ENCODE measurements at places on chromosomes 16 and 17.
A peak's percentile ranks its signal among the peaks of the same experiment; 100 is the strongest.

GRCh38 chr17:51739245-51739886 is 419.1 kb downstream of the CA10 start:
- DNase-seq = no peak

- DNase-seq = peak; percentile 75
Observed at GRCh38 chr17:17812211-17813054, 24.4 kb downstream of the SREBF1 start.

- no peak for DNase-seq
Observed at GRCh38 chr16:66841366-66841765, 2.8 kb upstream of the CA7 start.

DNA sequence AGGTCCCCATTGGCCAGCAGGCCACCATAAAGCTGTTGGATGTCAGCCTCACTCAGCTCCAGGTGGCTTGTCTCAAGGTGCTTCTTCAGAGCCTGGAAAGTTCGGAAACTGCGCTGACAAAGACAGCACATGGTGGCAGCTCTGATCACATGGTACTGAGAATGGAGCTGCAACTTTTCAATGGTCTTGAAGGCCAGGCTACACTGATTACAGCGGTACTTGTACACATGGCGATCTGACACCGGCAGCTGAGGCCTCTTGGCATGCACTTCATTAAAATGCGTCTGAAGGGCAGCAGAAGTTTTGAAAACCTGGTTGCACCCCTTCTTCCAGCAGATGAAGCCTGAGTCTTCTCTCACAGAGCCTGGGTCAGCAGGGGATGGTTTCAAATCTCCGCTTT is 249.7 kb downstream of the ZFHX3 start:
- no peak for DNase-seq

DNA sequence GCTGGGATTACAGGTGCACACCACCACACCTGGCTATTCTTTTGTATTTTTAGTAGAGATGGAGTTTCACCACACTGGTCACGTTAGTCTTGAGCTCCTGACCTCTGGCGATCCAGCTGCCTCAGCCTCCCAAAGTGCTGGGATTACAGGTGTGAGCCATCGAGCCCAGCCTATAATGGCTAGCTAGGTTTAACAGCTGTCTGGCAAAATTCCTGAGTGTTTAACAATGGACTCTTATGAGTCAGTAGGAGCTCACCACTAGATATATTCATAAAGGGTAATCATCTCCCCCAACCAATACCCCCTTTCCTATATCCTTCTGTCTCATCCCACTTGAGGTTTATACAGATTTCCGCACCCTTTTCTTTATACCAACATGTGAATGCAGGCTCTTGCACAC is 91.5 kb upstream of the CDH13 start:
- DNase-seq = no peak

DNA sequence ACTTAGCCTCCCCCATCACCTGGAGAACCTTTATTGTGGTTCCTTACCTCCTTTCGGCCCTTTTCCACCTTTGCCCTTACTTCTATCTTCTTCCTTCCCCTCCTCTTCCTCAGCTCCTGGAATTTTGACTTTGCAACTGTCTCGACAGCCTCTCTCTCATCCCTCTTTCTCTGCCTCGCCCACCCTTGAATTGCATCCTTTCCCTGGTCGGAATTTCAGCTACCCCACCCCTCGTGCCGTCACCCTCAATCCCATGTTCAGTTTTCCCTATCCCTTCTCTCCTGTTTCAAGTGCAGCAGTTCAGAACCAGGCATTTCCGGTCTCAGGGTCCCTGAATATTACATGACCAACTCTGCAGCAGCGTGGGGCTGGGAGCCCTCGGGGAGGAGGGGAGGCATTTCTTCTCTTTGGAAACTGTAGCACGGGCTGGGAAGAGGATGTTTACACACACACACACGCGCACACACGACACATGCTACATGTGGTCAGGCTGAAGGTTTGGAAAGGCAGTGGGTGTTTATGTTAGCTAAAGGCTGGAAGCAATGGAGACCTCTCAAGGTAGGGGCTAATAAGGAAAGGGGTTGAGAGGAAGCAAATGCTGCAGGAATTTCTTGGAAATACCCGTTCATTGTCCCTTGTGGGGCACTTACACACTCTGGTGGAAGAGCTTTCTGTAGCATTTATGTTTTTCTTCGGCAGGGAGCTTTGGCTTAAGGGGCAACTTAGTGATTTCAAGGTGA is 971 bp downstream of the MINK1 start:
- no peak for DNase-seq

GRCh38 chr17:34384822-34385605 is 22.0 kb upstream of the CCL1 start:
- no peak for DNase-seq

GRCh38 chr16:24568392-24568791 is 29.0 kb downstream of the RBBP6 start:
- DNase-seq = no peak

GRCh38 chr17:74592087-74592990 is at the start of gene CD300LD:
Gene CD300LD, minus strand, starts transcription at chr17:74592283. Its CDS starts 81 bp downstream, at chr17:74592202.
- no peak for DNase-seq

DNA sequence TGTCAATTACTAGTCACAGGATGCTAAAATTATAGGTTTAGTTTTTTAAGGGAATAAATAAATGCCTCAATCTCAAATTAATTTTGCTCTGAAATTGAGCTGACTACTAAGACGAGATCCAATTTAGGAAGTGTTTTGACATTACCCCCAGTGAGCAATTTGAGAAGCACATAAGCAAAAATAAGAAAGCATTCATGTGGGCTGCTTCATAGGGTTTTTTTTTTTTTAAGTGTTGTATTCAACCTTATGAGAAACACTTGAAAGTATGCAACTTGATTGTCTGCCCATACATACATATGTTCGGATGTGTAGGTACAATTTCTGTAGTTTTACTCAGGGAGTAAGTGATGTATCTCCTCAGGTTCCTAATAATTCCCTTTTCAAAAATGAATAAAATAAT is 77.6 kb downstream of the PRKCA start:
- DNase-seq = no peak

DNA sequence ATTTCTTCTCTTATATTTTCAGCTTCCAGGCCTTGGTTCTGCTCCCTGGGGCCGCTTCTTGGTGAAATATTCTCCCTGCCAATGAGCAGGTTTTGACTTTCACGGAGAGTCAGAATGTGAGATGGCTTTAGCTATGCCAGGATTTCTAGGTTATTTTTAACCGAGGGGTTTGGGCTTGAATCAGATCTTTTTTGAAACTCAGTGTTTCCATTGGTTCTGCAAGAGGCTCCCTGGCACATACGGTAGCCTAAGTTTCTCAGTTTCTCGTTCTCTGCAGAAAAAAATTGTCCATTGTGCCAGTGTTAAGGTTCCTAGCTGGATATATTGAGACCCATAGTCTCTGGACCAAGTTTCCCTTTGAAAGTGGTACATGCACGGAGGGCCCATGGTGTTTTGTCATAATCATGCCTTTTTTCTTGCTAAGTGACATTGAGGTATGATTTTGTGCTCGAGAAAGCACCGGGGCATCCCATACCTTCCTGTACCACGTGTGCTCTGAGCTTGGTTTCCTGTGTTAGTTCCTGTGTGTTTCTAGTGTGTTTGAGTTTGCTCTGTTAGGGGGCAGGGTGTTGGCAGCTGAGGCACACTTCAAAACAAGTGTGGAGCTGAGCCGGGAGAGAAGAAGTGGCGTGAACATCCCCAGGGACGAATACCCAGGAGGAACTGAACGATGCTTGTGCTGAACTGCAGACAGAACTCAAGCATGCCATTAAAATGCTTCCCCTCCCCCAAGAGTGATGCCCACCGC is 127.2 kb downstream of the HS3ST3B1 start:
- no peak for DNase-seq

DNA sequence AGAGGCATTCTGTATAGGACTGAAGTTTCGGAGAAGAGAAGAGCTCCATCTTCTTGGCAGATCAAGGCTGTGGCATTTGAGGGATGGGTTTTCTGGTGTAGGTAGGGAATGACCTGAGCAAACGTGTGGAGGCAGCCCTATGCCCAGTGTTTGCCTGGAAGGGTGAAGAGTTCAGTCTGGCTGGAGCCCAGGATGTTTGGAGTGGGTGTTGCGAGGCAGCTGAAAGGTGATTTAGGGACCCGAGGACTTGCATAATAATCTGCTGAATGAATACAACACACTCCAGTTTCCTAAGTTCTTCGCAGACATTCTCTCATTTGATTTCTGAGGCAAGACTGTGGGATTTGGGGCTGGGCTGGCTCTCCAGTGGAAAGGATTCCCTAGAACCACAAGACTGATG is 186.2 kb downstream of the CYLD start:
- DNase-seq = no peak

DNA sequence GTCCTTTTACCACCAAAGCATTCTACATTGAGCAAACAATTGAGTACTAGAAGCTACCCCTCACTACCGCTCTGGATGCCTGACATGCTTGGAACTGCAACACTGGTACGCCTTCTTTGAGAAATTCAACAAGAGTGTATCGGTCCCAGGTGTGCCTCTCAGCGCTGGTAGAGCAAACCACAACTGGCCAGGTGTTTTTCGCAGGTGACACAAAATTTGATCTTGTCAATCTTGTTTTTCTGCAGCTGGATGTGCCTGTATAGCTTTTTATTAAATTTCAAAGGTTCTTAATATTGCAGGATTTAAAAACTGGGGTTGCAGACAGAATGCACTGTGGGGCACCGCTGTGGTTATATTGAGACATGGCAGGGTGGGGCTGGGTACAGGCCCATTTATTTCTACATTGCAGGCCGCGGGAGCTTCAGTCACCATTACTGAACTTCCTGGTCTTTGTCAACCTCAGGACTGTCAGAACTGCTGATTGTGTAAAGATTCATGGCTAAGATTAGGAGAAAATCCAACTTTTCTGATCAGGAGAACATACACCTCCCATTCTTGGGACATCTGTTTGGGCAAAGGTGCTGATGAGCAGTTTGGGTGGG is 4.5 kb upstream of the SNX20 start:
- DNase-seq = no peak

DNA sequence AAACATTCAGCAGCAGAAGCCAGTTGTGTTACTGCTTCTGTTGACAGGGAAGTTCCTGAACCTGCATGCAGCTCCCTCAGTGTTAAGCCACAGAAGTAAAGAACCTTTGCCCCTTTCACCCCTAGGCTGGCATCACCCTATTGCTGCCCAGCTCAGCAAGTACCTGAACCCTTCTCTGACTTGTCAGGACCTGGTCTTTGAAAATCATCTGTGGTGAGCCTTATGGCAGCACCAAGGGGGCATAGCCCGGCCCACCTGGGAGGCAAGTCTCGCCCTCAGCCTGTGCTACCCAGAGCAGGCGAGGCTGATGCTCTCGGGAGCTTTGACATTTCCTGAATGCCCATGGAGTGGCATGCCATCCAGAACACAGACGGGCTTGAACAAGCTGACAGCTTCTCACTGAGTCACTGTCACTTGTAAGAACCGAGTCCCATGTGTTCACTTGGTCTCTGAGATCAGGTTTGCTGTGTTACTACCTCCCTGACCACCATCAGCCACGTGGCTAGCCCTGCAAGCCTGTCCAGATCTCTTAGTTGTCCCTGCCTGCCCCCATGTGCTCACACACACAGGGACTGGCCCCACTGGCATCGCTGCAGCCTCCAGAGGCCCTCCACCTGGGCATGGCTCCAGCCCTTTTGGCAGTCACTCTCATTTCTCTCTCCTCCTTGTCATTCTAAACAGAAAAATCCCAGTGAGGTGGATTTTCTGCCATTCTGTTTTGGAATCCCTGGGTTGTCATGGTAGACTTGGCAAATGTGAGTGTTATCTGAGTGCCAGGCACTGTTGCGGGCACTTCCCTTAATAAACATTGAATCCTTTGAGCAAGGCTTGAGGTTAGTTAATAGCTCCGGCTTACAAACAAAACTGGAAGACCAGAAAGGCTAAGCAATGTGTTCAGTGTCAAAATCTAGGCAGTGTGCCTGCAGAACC is 2.9 kb upstream of the CARMIL2 start:
- peak; percentile 28 for DNase-seq

DNA sequence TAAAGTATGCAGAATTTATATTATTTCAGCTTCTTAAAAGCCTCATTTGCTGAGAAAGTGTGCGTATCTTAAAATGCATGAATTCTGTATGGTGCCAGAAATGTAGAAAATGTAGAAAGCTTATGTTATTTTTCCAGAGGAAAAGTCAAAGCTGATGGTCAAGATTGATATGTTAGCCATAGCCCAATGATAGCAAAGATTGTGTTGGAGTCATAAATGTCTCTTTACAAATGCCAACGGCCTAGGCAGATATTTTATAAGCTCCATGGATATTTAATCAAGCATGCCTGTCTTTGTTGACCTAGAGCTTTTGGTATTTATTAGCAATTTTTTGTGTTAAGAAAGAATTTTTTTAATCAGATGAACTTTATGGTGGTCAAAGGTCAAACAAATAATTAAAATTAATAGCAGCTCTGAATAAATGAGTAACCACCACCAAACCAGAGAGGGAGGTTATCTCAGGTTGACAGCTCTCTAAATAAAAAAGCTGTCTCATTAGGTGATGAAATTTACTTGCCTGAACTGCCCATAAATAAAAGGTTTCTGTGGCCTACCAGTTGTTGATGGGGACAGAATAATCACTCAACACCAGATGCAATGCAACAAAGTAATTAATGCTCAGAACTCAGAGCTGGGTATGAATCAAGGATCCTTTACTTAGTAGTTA is 28.5 kb downstream of the CLEC3A start:
- DNase-seq = no peak

DNA sequence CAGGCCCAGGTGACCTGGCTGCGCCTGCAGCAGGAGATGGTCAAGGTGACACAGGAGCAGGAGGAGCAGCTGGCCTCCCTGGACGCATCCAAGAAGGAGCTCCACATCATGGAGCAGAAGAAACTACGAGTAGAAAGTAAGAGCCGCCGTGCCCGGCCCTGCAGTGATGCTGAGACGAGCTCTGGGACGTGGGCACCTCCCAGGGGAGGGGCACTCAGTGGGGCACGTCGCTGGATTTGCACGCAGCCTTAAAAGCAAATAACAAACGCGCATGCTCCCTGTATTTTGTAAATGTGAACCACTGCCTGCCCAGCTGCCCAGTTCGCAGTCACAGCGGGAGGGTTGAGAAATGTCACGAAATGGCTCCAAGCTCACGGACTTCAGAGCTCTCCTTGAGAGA is 15.3 kb upstream of the GAA start:
- DNase-seq = no peak

DNA sequence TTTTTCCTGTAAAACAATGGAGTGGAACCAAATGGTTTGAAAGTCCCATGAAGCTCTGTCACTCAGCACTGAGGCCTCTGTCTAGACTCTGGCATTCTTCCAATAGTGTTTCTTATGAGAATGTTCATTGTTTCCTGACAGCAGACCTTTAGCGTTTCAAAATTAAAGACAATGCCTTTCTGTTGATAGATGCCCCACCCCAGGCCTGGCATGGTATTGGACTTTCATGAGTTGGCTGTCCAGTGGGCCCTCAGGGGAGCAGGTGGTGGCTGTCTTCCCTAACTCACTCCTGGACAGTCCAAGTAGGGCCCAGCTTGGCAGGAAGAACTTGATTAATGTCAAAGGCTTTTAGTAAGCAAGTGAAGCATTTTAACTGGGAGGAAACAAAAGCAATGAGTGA is 186.5 kb upstream of the CCL2 start:
- DNase-seq = no peak
